ENCODE measurements at places on chromosomes 2 and 18.

DNA sequence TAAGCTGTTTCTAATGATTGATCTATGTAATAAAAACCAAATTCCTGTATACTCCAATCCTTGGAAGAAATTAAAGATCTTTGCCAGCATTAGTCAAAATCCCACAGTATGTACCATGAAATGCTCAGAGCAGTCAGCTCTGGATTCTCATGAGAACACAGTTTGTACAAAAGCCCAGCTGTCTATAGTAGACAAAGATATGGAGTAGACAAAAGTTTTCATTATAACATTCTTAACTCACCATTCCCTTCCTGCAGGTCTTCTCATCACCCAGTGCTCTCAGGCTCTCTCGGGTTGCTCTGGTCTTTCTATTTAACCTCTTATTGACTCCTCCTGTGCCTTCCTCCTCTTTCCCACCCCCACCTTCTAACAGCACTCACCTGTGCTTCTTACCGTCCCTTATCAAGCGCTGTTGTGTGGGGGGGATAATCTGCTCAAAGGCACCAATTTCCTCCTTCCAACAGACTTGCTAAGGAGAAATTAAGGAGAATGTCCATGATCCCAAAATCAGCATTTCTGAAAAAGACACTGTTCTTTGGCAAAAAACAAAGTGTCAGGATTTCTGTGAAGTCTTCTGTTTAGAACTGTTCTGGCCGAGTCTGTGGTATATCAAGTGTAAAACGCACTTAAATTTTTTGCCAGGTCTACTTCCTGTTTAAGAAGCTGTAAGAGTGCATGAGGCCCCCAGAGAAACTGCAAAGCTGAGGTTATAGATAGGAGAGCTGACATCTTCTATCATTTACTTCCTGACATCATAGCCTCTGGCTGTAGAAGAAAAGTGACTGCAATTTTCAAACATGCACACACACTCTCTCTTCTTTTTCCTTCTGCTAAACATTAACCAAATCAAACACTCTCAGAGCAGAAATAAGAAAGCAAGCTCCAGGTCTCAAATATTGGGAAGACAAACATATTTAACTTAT is 144.1 kb downstream of the EVA1A start:
- DNase-seq = no peak

DNA sequence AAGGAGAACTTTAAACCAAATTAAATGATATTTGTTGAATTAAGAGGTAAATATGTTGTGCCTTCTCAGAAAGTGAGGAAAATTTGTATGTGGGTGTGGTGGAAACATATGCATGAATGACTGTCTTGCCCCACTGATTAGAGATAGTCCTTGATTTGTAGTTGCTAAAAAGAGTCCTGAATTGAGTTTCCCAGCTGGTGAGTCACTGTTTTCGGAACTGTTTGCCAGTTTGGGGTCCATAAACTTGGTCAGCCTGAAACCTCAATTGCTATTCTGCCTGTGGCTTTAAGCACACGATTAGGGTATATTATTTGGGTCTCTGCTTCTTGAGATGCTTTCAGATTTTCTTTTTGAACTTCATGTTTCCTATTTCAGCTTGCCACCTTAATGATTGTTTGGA is 53.3 kb downstream of the PIKFYVE start:
- no peak for DNase-seq

GRCh38 chr2:719734-720133 is 42.5 kb upstream of the TMEM18 start:
- DNase-seq = no peak

DNA sequence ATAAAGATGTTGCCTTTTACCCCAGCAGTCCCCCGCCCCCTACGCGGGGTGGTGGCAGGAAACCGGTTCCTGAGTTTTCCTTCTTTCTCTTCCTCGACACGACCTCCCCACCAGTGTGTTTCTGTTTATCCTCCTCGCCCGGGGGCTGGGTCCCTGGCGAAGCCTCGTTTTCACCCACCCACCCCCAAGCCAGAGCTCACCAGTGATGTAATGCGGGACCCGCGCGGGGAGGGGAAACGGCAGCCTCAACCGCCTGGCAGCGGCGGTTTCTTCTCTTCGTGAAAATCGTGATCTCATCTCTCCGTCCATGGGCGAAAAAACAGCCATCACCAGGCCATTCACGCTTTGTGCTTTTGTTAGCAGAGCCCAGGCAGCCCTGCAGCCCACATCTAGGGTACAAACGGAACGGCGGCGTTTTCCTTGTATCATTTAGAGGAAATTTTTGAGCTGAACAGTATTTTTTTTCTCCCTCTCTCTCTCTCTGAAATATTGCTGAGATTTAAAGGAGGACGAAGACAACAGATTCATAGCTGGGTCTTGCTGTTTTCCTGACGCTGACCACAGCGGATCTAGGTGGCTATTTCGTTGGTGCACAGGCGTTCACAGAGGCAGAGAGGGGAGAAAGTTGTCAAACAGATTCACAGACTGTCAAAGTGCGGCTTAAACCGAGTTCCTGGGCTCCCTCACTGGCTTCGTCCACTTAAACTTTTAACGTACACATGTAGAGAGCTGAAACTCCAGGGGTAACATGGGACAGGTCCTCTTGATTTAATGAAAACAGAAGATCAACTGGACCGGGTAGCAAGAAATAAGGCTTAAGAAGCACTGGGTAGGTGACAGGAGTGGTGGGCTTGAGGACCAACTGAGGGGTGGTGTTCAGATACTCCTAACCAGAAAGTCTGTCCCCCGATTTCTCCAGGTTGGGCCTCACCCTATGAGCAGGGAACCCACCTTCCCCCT is 21.9 kb upstream of the PAX3 start:
- DNase-seq = peak; percentile 58

GRCh38 chr2:64213532-64214275 is 69.5 kb upstream of the PELI1 start:
- DNase-seq = no peak

DNA sequence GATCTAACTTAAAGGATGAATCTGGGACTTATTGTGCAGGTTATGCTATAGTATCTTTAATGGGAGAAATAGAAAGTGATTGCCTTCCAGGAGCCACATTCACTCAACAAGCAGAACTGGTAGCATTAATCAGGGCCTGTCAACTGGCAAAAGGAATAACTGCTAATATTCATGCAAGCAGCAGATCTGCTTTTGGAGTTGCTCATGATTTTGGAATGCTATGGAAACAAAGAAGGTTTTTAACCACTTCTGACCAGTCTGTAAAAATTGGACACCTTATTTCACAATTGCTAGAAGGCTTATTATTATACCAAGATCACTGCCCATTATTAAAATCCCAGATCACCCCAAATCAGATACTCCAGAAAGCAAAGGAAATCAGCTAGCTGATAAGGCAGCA is 200.4 kb downstream of the MREG start:
- DNase-seq = no peak

DNA sequence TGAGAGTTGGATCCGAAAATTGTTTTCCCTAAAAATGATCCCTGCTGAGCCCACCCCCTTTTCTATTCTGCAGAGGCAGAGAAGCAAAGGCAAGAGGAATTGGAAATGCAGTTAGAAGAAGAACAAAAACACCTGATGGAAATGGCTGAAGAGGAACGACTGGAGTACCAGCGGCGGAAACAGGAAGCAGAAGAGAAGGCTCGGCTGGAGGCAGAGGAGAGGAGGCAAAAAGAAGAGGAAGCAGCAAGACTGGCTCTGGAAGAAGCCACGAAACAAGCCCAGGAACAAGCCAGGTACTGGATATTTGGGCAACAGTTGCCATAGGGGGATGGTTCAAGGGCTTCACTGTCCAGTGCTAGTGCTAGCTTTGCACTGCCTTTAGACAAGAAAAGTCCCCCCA is 41.7 kb downstream of the SUMO1 start:
- DNase-seq = no peak

GRCh38 chr2:26685341-26685740 is 7.2 kb upstream of the KCNK3 start:
- peak; percentile 83 for DNase-seq

GRCh38 chr2:10348891-10349290 is 46.2 kb downstream of the HPCAL1 start:
- DNase-seq = no peak

- DNase-seq = no peak
Measured at GRCh38 chr2:38301969-38302702, 74.9 kb downstream of the ATL2 start.

DNA sequence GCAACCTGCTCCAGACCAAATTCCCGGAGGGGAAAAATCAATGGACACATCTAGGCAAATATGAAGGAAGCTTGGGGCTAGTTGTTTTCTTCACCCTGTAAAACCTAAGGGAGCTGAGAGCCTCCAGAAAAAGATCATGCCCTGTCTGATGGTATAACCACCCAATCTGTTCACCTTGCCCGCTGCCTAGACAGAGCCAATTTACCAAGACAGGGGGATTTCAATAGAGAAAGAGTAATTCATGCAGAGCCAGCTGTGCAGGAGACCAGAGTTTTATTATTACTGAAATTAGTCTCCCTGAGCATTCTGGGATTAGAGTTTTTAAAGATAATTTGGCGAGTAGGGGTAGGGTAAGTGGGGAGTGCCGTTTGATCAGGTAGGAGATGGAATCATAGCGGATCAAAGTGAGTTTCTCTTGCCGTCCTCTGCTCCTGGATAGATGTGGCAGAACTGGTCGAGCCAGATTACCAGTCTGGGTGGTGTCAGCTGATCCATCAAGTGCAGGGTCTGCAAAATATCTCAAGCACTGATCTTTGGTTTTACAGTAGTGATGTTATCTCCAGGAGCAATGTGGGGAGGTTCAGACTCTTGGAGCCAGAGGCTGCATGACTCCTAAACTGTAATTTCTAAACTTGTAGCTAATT is 35.1 kb upstream of the B4GALT6 start:
- DNase-seq = no peak
